Panc1 (cell line): ENCODE measurements at places on chromosomes 12 and 14. TPM values are rescaled to one million over a fixed set of nuclear protein-coding genes. Genes with fewer than 3 reads are reported as not detected.

DNA sequence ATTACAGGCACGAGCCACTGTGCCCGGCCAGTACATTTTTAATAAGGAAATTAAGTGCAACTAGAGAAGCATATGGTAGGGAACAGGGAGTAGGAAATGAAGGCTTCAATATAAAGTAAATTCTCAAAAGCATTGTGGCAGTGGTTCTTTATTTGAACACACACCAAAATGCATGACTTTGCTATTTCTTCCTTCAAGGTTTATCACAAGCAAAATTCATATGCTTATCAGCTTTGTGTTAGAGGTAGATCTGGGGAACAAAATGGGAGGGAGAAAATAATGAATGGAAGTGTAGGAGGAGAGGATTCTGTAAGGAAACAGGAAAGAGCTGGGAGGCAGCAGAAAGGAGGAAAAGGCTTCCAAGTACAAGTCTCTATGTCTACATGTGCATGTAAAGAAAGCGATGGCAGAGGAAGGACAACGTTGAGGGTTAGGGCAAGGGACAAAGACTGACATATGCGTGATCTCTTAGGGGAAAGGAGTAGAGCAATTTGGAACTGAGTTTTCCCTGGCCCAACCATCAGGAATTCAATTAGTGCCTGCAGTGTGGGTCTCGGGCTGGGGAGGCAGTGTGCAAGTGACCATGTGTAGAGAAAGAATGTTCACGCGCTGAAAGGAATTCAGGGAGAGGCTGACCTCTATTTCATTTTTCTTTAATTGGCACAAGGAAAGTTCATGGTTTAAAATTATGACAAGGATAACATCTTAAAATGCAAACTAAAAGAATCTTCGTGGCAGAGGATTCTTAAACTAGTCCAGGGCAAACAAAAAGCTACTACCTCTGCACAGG, 22.9 kb upstream of the RASSF8 start:
- no peak for DNase-seq

DNA sequence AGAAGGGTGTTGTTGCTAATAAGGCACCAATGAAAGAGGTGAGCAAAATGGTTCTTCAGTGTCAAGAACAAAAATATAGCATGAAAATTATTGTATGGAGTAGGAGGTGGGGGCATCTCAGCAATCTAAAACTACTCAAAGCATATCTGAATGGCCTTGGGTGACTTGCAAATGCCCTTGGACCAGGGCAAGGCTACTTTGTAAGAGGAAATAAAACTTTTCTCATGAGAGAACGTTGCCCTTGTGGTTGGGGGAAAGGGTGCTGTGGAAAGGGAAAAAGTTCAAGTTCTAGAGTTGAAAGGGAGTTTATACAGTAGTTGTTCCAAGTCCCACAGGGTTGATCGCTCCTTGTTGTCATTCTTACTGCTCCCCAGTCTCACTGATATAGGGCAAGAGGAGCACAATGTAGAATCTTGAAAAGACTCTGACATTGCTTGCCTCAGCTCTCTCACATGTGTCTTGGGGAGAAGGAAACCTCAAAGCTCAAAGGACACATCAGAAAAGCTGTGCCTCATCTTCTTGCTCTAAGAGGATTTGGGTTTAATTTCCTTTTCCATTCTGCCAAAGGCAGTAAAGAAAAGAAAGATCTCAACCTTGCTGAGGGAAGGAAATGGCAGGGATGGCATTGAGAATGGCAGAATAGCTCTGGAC, 270.5 kb downstream of the DUSP6 start:
- no peak for DNase-seq

DNA sequence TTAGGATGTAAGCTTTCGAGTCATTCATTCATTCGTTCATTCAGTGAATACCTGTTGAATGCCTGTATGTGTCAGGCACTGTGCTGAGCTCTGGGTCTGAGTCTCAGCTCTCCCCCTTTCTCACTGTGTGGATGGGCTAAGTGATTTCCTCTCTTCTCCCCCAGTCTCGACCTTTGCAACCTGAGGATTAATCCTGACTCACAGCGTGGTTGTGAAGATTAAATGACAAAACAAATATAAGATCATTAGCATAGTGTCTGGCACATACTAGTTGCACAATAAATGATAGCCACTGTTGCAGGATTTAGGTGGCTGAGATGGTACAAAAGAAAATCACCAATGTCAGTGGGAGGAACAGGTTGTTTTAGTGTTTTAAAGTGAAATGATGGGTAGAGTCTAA, 136.7 kb downstream of the GPR135 start:
- no peak for DNase-seq

- DNase-seq, result no peak
Measured at GRCh38 chr12:121137512-121137911, 4.8 kb downstream of the P2RX7 start.

DNA sequence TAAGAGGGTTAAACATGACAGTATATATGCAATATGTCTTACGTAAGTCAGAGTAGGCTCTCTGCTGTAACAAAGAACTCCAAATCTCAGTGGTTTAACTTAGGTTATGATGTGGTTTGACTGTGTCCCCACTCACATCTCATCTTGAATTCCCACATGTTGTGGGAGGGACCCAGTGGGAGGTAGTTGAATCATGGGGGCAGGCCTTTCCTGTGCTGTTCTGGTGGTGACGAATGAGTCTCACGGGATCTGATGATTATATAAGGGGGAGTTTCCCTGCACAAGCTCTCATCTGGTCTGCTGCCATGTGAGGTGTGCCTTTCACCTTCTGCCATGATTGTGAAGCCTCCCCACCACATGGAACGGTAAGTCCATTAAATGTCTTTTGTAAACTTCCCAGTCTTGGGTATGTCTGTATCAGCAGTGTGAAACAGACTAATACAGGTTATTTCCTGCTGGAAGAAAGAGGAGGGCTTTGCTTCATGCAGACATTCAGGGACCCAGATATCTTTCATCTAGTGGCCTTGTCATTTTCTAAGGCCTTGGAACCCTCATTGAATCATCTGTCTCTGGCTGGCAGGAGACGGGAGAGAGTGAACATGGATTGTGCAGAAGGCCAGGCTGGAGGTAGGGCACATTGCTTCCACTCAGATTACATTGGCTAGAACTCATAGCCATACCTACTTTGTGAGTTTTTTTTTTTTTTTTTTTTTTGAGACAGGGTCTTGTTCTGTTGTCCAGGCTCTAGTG, 96.1 kb downstream of the CRADD start:
- DNase-seq, result no peak

GRCh38 chr12:11861864-11862600, 208.7 kb upstream of the BCL2L14 start:
- DNase-seq, result no peak

- DNase-seq, result no peak
Measured at GRCh38 chr12:2652401-2653081, 142.2 kb upstream of the FKBP4 start.

DNA sequence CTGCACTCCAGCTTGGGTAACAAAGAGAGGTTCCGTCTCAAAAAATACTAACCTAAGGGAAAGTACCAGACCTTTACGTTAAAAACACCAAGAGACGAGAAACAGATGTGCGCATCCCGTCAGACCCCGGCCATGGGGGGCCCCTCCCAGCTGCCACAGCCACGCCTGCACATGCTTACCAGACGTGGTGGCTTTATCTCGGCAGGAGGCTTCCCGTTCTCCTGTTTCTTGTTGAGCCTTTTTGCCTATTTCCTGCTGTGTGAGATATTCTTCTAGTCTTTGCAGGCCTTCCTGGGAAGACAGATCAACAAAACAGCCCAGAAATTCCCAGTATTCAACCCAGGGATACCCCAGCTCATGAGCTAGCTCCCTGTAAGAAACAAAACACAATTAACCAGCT, 23.6 kb downstream of the PGAM5 start:
- DNase-seq, result no peak

GRCh38 chr14:92400579-92401444, 77.8 kb downstream of the SLC24A4 start:
- DNase-seq, result no peak

DNA sequence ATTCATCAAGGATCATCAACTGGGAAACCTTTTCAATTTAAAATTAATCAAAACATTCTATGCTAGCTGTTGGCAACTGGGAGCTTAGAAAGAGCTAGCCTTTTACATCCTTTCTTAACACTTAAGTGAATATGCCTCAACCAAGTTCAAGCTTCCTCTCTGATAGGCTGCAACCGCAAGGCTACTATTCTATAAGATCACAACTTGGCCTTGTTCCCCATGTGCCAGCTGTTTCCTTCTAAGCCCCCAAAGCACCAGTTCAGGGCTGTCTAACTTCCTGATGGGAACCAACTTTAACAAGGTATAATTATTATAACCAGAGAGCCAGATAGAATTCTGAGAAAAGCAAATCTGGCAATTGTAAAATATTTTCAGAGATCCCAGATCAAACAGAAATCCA, 37.0 kb downstream of the KCNC2 start:
- DNase-seq, result no peak

GRCh38 chr12:96876966-96877365, 30.1 kb upstream of the NEDD1 start:
- no peak for DNase-seq

GRCh38 chr12:117039891-117040309, 59.3 kb downstream of the TESC start:
- DNase-seq, result no peak

DNA sequence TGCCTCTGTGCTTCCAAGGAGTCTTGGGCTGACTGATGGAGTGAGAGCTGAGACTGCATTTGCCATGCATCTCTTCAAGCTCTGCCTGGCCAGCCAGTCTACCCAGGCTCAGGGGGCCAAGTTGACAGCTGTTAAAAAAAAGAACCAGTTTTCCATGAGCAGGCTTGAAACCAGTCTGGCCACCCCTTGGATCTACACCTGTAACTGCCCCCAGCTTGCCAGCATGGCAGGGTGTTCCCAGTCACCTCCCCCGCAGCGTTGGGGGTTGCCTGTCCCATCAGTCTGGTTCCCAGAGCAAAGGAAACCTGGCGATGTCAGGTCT, 202.7 kb downstream of the ZFP36L1 start:
- no peak for DNase-seq

- DNase-seq, result no peak
Measured at GRCh38 chr14:56417173-56417572, 162.4 kb upstream of the TMEM260 start.

DNA sequence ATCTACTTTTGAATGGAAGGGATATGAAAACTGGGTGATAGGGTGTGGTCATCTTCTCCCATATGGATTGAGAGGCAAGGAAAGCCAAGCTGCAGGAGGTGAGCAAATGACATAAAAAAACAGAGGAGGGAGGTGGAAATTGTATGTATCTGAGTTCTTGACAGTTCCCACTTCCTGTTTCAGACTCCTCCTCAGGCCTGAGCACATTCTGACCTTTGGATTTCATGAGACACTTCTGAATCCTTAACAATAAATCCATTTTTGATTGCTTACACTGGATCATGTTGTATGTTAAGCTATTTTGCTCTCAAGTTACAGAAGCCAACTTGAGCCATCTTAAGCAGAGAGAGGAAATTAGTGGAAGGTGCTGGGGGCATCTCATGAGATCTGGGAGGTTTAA, 11.6 kb upstream of the SRSF5 start:
- no peak for DNase-seq

DNA sequence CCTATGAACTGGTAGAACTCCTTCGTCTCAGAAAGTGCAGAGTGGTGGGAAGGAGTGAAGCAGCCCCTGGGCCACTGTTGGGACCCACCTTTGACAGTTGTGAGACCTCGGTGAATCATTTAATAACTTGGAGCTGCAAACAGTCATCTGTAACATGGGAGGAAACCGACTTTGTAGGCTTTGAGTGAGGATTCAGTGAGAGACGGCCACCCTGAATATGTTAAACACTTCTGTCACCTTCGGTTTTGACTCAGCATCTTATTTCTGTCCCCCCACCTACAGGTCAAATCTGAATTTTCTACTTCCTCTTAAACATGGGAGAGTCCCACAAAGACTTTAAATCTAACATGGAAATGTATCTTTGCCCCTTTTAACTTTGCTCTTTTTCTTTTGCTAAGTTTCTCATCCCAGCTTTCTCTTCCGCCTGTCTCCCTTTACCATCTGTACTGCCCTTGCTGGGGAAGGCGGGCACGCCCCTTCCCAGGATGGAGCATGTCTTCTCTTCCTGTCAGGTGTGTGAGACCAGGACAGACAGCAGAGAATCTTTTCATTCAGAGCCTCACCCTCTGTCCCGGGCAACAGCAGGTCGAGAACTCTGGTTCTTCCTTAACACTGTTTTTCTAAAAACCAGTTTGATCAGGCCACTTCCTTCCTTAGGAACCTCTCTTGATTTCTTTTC, 37.1 kb downstream of the ZC3H14 start:
- DNase-seq, result no peak

DNA sequence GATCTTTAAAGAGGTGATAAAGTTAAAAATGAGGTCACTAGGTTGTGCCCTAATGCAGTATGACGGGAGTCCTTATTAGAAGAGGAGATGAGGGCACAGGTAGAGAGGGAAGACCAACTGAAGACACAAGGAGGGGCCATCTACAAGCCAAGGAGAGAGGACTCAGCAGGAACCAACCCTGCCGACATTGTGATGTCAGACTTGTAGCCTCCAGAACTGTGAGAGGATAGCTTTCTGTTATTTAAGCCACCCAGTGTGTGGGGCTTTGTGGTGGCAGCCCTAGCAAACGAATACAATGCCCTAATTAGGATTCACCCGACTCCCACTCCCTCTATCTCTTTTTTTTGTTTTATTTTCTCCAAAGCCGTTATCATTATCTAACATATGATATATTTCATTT, 7.9 kb upstream of the IL26 start:
- no peak for DNase-seq

GRCh38 chr12:42691991-42692557, 102.5 kb upstream of the PRICKLE1 start:
- peak; percentile 30 for DNase-seq

DNA sequence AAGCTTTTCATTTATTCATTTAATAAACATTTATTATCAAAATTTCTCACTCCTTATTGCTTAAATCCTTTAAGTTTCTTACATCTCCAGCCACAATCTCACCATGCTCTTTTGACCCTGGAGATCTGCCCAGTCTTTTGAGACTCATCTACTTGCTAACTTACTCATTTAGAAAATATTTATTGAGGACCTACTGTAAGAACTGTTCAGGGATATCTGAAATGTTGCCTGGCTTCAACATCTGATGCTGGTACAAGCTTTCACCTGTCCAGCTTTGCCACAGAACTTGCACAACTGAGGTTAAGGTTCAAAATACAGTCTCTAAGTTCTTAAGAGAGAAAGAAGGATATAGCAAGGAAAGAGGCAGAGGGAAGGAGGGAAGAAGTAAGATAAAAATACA, 17.5 kb upstream of the GXYLT1 start:
- DNase-seq, result no peak

GRCh38 chr12:2812290-2813213, at the start of gene ITFG2:
Gene ITFG2, plus strand, starts transcription at chr12:2812668. Its CDS starts 93 bp downstream, at chr12:2812761.
- DNase-seq, result peak; percentile 88

DNA sequence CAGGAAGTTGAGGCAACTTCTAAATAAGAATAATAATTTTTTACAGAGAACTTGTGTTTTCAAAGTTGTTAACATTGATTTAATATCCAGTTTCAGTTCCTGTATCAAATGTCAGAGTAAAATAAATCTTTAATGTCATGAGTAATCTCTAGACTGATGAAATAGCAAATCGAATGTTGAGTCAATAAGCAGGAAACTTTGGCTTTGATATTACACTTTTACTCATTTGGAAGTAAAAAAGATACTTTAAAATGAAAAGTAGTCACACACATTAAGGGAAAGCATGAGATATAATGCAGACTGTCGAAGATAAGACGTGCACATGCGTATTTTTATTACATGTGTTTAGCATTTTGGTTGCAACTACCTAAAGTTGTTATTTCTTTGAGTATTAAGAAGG, 78.2 kb upstream of the PTGDR start:
- DNase-seq, result no peak

The SPTB gene
- total RNA-seq, result 0.13 TPM

The DACT1 gene
- 0.15 TPM for total RNA-seq

The FGF23 gene
- not detected for total RNA-seq

The MGAT4C gene
- not detected for total RNA-seq

The MYF6 gene
- not detected for total RNA-seq

The GPR84 gene
- not detected for total RNA-seq

The SLCO1B1 gene
- not detected for total RNA-seq

The ASPG gene
- total RNA-seq, result not detected

The AQP2 gene
- 0.36 TPM for total RNA-seq
